ENCODE measurements at places on chromosomes 1 and 21.

GRCh38 chr1:222392556-222392955 lies 155.3 kb downstream of the HHIPL2 start:
- no peak for DNase-seq

GRCh38 chr1:10504249-10504648 lies 29.5 kb downstream of the PEX14 start:
- no peak for DNase-seq

DNA sequence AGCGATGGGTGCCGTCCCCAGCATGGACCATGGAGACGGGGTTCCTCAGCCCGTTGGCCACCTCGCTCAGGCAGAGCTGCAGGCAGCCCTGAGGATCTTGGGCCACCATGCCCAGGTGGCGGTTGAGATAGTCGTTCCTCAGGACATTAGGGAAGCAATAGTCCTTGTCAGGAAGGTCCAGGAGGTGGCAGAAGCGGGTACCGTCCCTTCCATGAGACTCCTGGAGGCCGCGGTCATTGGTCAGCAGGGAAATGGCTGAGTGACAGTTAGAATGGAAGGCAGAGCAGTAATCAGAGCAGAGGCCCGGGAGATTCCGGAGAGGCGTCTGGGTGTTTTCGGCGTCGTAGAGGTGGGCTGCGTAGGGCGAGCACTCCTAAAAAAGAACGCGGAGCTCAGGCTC lies 4.1 kb downstream of the HHIPL2 start:
- no peak for DNase-seq

DNA sequence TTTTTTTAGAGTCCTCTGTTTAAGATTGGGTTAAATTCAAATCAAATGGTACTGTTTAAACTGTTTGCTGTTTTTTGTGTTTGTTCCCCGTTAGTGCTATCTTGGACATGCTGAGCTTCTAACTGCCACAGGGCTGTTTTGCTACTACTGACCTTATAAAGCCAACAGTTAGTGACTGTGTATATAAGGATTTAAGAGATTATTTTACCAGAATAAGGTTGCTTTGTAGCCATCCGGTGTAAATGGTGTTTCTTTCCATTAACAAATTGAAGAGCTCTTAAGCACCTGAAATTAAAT lies 37.0 kb downstream of the ZNF281 start:
- DNase-seq: no peak

DNA sequence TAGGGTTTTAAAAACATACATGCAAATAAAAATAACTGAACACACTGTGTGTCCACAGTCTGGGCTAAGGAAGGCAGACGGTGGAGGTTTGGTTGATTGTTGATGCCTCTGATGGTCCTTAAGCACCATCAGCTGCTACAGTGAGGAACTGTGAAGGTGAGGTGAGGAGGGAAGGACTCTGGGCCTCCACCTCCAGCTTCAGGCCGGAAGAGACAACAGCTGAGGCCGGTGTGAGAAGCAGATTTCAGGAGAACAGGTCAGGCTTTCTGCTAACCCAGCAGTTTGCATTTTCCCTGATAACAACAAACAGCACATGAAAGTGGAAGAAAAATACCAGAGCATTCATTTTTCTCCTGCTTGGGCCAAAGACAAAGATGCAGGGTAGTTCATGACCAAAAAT lies 189.9 kb upstream of the AJAP1 start:
- no peak for DNase-seq

DNA sequence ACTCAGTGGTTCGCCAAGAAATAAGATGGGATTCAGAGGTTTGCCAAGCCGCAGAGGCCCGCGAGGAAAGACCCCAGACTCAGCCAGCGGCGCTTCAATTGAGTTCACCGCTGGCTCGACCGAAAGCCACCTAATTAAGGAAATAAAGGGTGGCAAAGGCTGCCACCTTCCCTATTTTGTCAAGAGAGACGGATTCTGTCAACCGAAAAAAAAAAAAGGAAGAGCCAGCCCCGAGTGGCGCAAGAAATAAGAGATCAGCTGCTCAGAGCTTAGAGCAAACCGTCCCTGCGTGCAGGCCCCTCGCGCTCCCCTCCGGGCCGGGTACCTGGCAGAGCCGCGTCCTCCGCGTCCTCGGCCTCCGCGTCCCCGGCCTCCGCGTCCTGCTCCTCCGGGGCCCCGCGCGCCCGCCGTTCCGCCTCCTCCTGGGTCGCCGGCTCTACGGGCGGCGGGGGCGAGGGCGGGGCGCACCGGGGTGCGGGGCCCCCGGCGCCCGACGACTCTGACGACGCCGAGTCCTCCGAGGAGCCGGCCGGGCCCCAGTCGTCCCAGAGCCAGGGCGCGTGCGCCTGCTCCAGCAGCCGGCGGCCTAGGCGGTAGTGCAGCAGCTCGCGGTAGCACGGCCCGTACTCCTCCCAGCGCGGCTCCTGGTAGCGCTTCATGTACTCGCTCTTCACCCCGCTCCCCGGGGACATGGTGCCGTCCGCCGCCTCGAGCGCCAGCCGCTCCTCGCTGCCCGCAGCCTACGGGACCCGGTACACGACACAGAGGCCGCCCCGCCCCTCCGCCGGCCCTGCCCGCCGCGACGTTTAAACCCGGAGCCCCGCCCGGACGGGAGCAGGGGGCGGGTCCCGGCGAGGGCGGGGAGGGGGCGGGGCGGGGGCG lies 832 bp downstream of the CCSAP start:
- peak; percentile 90 for DNase-seq

DNA sequence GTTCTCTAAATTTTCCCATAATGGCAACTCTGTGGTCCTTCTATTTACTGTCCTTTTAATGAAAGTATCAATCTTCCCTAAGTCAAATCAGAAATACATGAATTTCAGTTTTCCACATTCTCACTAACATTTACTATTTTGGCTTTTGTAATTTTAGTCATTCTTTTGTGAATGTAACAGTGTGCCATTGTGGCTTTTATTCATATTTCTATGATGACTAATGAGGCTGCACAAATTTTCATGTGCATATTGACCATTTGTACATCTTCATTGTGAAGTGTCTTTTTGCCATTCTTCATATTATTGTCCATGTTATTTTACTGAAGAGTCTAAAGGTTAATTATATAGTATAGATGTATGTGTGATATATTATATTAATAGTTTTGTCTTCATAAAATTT lies 431.0 kb upstream of the BRINP3 start:
- no peak for DNase-seq

DNA sequence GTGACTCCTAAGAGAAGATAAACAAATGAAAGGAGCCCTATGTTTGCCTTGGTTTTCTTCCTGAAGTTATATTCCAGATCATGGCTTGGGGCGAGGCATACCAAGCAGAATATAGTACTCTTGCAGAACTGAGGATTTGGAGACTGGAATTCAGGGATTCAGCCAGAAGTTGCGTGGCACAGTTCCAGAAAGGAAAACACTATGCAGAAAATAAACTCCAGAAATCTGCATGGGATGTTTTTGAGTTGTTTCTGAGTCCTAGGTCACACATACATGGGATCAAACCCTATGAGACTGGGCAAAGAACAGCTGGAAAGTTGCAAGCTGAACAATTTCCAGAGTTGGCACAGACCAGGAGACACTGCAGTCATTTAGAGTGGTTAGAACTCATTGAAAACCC lies 42.9 kb upstream of the IFFO2 start:
- DNase-seq: no peak

DNA sequence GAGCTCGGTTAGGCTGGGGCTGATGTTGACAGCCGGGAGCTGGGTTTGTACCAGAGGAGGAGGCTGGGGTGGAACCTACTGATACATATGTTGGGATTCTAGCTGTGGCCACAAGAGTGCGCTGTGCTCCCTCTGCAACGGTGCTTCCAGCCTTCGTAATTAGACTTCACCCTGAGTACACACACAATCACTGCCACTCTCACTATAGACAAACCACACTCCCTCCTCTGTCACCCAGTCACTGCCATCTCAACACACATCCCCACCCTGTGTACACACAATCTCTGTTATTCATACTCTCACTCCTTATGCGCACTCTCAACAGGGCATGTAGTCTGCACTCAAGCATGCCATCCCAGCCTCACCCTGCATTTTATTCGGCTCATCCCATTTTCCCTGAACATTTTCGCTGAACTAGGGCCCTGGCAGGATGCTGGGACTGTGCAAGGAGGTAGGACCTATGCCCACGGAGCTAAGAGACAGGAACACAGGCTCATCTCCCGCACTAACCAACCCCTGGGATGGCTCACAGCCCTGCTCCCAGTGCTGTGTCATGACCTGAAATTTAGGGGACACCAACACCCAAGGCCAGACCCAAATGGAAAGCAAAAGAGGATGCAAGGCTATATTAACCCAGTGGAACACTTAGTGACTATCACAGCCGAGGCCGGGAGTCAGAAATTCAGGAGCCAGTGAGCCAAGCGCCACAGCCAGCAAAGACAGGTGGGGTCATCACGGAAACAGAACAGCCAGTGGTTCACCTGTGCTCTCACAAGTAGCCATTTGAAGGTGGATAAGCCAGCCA lies 5.7 kb downstream of the GJB3 start:
- peak; percentile 58 for DNase-seq

- no peak for DNase-seq
Measured at GRCh38 chr1:167517535-167518330, 596 bp downstream of the CD247 start.

GRCh38 chr1:14010476-14010875 lies 310.5 kb downstream of the PRDM2 start:
- no peak for DNase-seq

DNA sequence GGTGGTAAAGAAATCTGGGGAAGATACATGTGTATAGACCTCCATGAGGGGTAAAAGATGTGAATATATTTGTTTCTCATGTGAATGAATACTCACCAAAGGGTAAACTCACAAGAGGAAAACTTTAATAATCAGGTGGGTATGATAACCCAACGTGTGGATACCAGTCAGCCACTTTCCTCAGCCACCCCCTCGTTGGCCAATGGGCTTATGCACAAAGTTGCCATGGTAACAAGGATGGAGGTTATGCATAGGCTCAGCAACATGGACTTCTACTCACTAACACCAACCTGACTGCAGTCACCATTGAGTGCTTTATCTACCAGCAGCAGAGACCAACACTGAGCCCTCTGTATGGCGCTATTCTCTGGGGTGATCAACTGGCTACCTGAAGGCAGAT lies 424.4 kb downstream of the DUSP10 start:
- DNase-seq: no peak

- no peak for DNase-seq
Measured at GRCh38 chr1:35319988-35320713, 51.6 kb downstream of the ZMYM4 start.

DNA sequence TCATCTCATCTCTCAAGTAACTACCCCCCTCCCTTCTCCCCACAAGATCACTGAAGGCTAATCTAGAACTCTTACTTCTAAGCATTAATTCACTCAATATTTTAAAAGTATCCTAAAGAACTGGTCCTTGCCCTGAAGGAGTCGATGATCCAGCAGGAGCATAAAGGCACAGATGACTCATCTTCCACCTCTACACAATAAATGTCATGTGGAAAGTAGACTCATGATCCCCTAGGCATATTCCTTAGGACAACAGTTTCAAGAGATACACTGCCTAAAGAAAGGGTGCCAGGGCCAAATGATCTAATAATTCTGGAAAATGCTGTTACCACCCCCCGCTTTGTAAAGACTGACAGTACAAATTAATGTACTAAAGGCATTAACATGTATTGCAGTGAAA lies 85.8 kb upstream of the DIRAS3 start:
- DNase-seq: no peak
